ENCODE measurements at places on chromosomes 11 and 22.

DNA sequence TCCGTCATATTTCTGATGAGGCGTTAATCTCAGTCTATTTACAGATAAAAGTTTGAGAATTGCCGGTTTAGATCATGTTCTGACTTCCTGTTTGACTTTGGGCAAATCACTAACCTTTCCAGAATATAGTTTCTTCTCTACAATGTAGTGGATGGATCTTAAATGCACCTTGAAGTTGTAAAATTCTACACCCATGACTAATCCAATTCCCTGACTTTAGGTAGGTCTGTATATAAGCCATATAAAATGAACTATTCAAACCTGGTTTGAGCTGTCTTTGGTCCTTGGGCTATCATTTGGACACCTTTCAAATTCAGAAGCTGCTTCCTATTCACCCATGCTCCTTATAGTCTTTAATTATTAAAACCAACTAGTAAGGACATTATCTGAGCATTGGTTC lies 52.2 kb upstream of the BLID start:
- DNase-seq: no peak

GRCh38 chr11:64000740-64001483 lies 14.7 kb downstream of the OTUB1 start:
- DNase-seq: no peak

DNA sequence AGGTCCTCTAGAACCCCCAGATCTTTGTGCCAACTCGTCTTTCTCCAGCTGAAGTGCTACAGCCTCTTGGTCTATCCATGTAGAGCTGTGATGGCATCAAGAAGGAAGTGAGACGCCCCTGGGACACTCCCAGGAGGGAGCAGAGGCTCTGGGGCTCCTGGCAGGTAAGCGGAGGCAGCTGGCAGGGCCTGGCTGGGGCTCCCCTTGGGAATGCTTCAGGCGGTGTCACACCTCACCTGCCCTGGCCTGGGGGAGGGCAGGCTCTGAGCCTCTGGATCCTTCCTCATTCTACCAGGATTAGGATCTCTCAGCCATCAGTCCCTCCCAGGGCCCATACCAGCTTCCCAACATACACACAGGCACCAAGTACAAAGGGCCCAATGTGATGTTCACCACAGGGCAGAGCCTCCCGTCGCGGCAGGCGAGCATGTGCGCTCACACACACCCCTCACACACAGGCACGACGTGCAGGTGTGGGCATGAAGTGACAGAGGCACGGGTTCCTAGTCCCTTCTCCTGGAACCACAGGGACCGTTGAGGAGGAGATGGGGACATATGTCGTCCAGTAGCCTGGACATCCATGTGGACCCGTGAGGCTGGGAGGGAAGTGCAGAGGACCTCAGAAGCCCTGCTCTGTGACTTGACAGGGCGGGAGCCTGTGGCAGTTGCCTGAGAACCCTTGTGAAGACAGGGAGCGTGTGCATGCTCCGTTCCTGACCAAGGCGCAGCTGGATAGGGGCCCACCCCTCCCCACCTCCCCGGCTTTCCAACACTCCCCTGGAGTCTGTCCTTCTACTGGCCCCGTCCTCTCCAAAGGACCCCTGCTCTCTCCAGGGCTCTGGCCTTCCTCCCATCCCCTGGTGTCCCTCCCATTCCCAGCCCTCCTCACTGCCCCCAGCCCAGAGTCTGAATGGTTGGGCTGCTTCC lies 32.5 kb downstream of the LMO1 start:
- DNase-seq: no peak

- DNase-seq: no peak
Measured at GRCh38 chr11:34262531-34263081, 95.2 kb downstream of the ABTB2 start.

DNA sequence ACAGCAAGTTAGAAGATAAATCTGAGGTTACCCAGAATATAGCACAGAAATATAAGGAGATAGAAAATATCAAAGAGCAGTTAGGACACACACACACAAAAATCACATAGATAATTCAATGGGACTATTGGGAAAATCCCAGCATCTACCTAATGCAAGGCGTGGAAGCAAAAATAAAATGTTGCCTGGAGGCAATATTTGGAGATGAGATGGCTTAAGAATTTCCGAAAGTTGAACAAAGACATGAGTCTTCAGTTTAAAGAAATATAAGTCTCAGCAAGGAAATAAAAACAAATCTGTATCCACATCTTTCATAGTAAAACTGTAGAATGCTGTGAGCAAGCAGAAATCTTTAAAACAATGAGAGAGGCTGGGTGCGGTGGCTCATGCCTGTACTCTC lies 29.5 kb upstream of the ACR start:
- no peak for DNase-seq

- DNase-seq: no peak
Measured at GRCh38 chr11:3157381-3158130, 7.6 kb downstream of the OSBPL5 start.

DNA sequence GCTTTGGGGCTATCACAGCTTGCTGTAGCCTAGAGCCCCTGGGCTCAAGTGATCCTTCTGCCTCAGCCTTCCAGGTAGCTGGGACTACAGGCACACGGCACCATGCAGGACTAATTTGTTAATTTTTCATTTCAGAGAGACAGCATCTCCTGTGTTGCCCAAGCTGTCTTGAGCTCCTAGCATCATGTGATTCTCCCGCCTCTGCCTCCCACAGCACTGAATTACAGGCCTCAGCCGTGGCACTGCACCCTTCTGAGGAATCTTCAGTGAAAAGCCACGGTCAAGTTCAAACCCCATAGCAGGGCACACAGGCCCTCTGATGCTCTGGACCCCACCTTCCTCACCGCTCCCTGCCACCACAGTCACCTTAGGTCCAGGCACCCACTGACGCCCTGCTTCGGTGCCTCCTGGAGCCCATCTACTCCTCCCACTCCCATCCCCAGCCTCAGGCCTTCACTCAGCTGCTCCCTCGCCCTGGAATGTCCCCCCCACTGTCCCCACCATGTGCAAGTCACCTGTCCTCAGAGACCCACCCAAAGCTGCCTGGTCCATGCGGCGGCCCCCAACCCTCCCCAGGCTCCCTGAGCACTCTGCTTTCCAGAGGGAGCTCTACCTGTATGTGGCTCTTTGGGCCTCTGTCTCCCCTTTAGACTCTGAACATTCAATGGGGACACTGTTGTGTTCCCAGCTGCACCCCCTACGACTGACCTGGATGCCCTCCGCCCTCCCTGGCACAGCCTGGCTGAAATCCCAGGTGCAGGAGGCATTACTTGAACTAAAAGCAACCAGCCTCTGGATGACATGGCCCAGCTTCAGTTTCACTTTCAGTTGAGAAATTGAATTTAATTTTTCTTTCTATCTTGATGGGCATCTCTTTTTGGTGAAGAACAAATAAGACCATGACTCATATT lies 1.6 kb downstream of the APOL2 start:
- DNase-seq: peak; percentile 66

- no peak for DNase-seq
Measured at GRCh38 chr11:75033916-75034315, 45.2 kb downstream of the NEU3 start.

DNA sequence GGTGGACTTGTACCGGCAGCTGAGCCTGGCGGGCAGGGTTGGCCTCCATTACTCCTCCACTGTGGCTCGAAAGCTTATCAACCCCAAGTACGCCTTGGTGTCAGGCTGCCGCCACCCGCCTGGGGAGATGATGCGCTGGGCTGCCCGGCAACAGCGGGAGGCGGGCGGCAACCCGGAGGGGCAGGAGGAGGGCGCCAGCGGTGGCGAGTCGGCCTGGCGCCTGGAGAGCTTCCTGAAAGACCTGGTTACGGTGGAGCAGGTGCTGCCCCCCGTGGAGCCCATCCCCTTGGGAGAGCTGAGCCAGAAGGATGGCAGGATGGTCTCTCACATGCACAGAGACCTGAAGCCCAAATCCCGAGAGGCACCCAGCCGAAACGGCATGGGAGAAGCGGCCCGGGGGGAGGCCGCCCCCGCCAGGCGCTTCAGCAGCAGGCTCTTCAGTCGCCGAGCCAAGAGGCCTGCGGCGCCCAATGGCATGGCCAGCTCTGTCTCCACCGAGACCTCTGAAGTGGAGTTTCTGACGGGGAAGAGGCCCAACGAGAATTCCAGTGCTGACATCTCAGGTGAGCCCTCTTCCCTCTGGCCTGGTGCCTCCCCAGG lies 26.7 kb downstream of the FAM83F start:
- no peak for DNase-seq

- DNase-seq: no peak
Measured at GRCh38 chr22:50688448-50688847, 15.8 kb downstream of the SHANK3 start.

GRCh38 chr11:1047595-1048156 lies 11.2 kb upstream of the MUC6 start:
- no peak for DNase-seq

DNA sequence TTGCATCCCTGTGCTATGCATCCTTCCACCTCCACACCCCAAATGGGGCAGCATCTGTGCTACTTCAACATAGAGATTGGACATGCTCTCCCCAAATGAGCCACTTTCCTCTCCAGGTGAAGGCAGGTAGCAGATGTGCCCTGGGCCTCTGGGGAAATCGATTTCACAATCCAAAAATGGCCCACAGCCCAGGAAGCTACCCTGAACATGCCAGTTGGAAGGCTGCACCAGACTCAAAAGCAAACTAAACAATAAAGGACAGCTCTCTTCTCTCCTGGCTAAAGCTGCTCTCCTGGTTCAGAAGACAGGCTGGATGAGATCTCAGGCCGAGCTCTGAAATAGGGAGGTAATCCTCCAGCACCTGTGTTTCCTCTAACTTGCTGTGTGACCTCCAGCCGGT lies 19.7 kb downstream of the ISX start:
- DNase-seq: no peak

DNA sequence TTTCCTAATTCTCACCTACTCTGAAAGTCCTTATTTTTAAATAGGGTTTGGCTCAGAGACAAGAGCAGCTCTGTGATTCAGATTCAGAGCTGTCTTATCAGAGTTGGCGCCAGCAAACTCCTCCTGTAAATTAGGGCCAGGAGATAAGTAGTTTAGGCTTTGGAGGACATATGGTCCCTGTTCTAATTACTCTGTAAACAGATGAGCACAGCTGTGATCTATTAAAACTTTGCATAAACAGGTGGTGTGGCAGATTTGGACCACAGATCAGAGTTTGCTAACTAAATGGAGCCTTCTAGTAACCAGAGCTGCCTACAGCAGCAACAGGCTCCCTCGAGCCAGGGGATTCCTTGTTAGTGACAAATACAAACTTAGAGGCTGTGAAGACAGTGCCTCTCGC lies 27.9 kb downstream of the YPEL1 start:
- DNase-seq: no peak

GRCh38 chr11:110308071-110308470 lies 11.7 kb upstream of the RDX start:
- DNase-seq: no peak

GRCh38 chr11:74538680-74539079 lies 45.2 kb upstream of the LIPT2 start:
- DNase-seq: no peak

DNA sequence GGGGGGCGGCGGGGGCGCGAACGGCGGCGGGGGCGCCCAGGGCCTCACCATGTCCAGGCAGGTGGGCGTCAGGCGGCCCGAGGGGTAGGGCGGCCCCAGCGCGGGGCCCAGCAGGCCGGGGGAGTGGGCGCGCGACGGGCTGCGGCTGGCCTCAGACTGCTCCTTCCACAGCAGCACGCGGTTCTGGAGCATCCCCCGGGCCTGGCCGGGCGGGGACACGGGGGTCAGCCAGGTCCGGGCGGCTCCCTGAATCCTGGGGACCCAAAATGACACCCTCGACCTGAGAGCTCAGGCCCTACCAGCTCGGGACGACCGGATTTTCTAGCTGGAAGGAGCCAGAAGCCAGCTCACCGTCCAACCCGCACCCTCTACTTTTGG lies 5.5 kb upstream of the SLC16A8 start:
- DNase-seq: no peak

DNA sequence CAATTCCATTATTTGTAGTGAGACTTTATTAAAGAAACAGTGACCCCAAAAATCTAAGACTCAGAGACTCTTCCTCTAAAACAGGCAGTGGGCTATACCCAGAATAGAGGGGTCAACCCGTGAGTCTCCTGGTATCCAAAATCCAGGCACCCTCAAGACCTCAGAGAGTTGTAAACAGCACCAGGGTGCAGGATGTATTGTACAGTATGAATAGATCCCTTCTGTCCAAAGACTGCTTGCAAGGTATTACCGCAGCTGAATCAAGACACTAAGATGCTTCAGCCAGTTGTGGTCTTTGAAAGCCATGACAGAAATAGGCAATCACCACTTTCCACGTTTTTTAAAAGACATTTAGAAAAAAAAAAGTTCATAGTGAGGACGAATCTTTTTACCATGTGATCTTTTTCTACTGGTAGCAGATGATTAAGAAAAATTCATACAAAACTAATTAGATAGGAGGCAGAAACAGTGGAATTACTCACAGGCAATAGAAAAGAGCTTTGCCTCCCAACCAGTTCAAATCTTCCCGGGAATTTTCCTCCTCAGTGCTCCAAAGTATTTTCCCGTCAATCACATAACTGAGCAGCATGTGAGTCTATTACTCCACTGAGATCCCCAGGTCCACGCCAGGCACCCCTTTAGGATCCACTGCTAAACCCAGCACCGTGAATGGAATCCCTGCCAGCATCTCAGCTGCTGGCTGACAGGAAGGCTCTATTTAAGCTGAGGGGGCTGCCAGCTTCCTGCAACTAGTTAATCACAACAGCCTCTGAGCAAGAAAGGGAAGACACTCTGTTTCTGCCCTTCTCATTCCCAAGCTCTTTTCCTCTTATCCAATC lies 113.1 kb downstream of the ETS1 start:
- DNase-seq: no peak

- no peak for DNase-seq
Measured at GRCh38 chr11:92969293-92969633, 188 bp upstream of the MTNR1B start.

DNA sequence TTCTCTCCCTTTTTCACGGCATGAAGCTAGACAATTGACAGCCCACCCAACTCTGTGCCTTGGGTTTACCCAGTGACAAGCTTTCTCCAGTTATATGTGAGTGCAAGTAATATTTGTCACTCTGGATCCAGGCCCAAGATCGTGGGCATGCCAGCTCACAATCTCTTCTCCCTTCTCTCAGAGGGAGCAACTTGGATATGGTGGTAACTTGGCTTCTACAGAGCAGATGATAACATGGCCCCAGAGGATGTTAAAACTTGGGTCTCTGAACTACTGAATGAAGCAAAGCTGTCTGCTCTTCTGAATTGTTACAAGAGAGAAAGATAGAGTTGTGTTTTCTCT lies 20.8 kb downstream of the C11orf96 start:
- no peak for DNase-seq

- DNase-seq: no peak
Measured at GRCh38 chr11:123125169-123125568, 63.2 kb upstream of the HSPA8 start.

GRCh38 chr22:38733329-38733723 lies 22.5 kb downstream of the SUN2 start:
- DNase-seq: peak; percentile 65

- DNase-seq: no peak
Measured at GRCh38 chr11:121777056-121777455, 324.3 kb upstream of the SORL1-AS1 start.

GRCh38 chr11:125569915-125570621 lies 791 bp downstream of the EI24 start:
- peak; percentile 58 for DNase-seq

GRCh38 chr11:22666325-22666687 lies at the start of gene GAS2:
Gene GAS2 (plus strand): TSS chr11:22666611. CDS start chr11:22674870, 8,259 bp downstream.
- no peak for DNase-seq
